ENCODE measurements at places on chromosomes 11 and 22.

GRCh38 chr11:88188251-88188931 lies 13.1 kb upstream of the RAB38 start:
- no peak for DNase-seq

DNA sequence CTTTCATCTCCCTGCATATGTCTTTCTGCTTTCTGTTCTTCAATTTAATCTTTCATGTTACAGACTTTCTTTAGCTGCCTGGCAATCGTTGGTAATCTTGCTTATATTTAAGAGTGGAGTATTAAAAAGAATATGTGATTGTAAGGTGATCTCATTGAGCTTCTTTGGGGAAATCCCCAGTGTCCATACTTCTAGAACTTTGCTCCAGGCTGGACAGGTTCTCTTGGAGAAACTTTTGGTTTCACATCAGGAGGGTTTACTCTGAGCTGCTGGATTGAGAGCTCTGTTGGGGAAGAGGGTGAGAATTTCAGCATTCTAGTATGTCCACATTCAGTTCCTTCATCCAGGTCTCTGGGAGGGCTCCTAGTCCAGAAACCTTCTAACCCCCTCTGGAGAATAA lies 16.1 kb downstream of the LRRC75B start:
- DNase-seq, result no peak

DNA sequence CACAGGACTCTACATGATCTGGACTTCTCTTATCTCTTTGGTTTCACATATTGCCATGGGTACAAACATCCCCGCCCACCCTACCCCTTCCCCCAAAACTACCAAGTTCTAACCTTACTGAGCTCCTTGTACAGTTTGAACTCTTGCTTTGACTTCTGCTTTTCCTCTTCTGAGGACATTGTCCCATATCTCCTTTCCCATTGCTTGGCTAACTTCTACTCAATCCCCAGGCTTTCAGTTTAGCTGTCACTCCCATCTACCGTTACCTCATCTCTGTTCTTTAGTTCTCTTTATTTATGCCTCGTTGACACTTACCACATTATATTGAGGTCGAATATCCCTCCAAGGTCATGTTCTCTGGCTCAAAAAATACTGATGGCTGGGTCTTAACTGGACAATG lies 393.5 kb upstream of the CADM1 start:
- DNase-seq, result no peak

DNA sequence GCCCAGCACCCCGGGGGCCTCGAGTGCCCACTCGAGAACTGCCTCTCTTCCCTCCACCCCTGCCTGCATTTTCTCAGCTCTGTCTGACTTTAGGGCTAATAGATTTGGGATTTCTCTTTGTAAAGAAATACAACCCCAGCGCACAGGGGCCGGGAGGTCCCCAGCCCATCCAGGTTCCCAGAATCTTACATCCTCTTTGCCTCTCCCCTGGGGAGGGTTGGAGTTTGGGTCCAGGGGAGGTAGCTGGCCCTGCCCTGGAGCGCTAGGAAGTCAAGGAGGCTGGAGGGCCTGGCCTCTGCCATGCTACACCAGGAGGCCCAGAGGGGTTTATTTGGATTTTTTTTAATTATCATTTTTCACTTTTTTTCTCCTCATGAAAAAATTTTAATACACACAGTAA lies 65.7 kb upstream of the LMO1 start:
- DNase-seq, result no peak

GRCh38 chr11:120626791-120627190 lies 115.2 kb downstream of the GRIK4 start:
- DNase-seq, result no peak

- DNase-seq, result no peak
Observed at GRCh38 chr11:121389651-121390050, 62.5 kb upstream of the SORL1 start.

DNA sequence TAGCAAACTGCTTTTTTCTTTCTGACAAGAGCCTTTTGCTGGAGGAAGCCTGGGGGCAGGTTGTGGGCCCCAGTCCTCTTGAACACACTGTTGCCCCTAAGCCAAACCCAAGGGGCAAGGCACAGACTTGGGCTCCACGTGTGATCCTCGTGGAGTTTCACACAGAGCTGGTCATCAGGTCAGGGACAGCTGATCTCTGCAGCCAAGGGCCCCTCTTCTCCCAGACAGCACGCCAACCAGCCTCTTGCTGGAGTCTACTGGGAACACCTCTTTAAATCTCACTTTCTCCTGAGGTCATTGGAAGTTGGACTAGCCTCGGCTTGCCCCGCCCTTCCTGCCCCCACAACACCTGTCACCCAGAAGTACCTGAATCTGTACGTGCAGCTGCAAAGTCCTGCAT lies 39.8 kb downstream of the C11orf58 start:
- no peak for DNase-seq

GRCh38 chr11:100192181-100192580 lies 494.9 kb upstream of the ARHGAP42 start:
- DNase-seq, result no peak

DNA sequence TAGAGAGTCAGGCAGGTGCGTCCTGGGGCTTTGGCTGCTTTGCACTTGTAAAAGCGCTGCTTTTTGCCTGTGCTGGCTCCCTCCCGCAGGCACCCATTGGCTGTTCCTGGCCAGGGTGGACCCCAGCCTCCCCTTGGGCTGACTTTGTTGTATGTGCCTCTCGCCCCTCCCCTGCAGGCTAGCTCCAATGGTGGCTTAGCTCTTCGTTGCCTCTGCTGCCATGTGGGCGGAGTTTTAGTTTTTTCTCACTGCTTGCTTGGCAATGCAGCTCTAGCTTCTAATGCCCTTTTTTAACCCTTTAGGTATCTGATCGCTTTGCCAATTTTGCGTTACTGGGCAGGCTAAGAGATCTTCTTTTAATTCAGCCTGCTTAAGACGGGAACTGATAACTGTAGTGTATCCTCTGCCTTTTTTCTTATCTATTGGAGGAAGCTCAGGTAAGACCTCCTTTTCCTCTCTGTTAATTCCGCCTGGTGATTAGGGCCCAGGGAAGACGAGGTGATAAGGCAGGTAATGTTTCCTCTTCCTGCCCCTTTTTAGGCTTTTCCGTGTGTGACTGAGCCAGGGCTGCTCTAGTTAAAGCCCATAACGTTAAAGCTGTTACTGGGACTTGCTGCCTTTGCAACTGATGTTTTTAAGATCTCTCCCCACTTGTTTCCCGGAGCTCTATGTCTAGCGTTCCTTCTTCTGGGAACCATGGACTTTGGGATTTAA lies 11.7 kb upstream of the GLYATL1 start:
- DNase-seq, result peak; percentile 3

- no peak for DNase-seq
Observed at GRCh38 chr22:47367107-47367690, 604.7 kb downstream of the TBC1D22A start.

DNA sequence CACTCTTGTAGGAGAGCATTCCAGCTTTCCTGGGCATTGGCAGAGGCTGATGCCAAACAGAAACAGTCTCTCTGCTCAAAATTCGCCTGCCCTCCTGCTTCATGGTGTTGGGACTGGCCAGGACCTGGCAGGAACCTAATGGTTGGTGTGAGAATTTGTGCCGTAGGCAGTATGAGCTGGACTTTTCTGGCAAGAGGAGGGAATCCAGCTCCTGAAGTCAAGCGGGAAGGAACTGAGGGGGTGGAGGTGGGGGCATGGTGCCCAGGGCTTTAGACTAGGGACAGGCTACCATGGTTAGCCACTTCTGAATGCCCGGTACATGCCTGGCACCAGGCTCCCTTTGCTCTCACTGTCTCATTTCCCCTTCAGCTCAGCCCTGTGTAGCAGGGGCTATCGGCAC lies 6.9 kb upstream of the TOMM22 start:
- DNase-seq, result no peak

DNA sequence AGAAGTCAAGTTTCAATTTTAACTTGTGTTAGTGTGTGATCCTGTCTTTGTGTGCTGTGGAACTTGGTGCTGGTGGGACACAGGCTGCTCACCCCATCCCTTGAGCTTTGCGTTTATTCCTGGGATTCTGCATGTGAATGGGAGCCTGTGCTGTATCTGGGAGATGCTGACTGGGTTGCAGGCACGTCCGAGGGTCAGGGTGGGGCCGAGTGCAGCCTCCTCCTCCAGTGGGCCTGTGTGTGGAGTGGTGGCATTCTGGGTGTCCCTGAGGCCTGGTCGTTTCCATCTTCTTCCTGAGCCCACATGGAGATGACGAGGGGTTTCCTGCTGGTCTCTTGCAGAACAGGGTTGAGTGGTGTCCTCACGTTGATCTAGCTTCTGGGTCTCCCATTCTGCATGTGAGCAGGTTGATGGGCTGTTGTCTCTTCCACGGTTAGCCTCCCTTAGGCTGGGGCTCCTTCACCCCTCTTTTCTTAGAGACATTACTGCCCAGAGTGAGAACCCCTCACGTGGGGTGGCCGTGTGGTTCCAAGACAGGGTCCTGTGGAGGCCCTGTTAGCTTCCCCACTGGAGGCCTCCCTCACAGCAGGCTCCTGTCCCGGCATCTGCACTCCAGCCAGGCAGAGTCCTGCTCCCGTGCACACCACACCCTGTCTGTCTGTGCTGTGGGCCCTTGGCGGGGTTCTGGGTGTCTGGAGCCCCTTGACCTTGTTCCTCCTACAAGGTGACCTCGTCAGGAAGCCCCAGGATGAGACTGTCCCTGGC lies 4.9 kb downstream of the PTDSS2 start:
- DNase-seq, result no peak

- peak; percentile 4 for DNase-seq
Observed at GRCh38 chr22:17366830-17367229, 2.4 kb upstream of the CECR2 start.

DNA sequence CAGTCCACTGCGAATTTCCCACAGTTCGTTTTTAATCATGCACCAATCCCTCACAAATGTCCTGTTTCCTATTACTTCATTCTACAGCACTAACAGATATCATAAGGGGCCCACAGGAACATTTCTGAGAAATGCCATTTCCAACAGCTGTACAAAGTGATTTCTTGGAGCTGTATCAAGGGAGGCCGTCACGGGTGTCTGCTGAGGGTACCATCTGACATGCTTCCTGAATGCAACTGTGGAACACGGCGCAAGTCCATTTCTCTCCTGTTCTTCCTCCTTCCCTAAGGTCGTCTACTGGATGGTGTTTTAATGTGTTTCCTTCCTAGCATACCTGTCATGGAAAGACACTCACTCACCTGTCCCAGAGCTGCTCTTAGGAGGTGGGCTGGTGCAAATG lies 320.7 kb downstream of the LARGE1 start:
- DNase-seq, result no peak

GRCh38 chr11:67286621-67287333 lies 2.3 kb upstream of the ANKRD13D start:
- no peak for DNase-seq

DNA sequence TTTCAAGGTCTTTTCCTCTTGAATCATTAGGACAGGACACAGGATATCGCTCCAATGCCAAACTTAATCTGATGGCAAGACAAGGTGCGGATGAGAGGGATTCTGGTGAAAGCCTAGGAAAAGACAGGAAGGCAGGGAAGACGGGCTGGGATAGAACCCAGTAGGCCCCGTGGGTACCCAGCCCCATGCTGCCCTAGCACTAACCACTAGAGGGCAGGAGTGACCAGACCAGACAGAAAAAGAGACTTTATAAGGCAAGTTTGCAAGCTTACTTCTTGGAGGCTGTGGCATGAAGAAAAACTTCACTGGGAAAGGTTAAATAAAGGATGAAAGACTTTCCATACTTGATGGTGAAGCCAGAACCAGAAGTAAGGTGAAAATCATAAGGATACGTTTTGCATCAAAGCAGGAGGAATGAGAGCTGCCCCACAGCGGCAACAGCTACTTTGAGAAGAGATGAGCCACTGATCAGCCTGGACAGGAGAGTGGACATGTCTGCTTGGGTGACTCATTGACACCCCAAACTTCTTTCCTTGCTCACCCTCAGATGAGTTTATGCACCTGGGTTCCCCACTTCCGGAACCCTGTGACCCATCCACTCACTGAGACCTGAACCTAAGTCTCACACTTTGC lies 39.8 kb downstream of the SYN3 start:
- peak; percentile 20 for DNase-seq

- peak; percentile 72 for DNase-seq
Observed at GRCh38 chr22:22810018-22810427, 77.6 kb upstream of the IGLL5 start.

DNA sequence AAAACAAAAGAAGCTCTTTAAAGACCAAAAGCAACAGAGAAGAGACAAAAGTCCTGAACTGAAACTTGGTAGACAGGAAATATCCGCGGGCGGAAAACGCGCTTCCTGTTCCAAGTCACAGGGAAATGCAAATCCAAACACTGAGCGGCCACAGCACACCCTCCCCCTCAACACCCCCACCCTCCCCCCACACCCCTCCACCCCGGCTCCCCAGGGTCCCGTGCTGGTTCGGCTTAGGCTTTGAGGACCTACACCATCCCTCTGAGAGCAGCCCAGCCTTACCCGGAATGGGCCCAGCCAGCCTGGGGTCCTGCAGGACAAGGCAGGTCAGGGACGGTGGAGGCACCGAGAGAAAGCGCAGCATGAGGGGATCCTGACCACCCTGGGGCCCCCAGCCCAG lies 160.4 kb downstream of the BRD1 start:
- DNase-seq, result peak; percentile 27

- no peak for DNase-seq
Observed at GRCh38 chr11:12441231-12441861, 64.0 kb downstream of the PARVA start.

- DNase-seq, result no peak
Observed at GRCh38 chr22:18044548-18045271, 20.3 kb upstream of the MICAL3 start.

DNA sequence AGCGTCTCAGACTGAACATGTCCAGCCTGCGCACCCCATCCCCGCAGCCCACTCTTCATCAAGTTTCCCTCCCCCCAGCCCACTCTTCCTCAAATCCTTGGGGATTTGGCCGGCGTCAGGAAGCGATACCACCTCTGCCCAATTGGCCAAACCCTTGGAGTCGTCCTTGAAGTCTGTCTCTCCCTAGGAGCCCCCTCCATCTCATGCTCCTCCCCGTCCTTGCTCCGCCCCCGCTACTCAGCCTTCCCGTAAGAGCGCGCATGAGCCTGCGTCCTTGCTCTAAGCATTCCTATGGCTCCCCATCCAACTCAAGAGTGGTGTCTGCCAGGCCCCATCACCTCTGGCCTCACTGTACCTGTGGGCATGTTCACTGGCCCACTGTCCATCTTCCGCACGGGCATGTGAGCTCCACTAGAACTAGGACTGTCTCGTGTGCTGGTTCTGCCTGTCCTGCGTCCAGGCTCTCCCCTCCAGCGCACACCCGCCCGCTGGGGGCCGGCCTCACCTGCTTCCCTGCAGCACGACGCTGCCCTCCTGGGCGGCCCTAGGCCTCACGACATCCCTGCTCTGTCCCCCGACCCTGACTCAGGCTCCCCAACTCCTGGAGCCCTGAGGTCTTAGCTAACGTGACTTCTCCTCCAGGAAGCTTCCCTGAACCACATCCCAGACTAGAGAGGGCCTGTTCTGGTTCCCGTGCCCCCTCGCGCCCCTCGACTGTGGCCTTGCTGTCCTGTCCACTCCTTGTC lies 30.5 kb upstream of the TTLL12 start:
- DNase-seq, result no peak

DNA sequence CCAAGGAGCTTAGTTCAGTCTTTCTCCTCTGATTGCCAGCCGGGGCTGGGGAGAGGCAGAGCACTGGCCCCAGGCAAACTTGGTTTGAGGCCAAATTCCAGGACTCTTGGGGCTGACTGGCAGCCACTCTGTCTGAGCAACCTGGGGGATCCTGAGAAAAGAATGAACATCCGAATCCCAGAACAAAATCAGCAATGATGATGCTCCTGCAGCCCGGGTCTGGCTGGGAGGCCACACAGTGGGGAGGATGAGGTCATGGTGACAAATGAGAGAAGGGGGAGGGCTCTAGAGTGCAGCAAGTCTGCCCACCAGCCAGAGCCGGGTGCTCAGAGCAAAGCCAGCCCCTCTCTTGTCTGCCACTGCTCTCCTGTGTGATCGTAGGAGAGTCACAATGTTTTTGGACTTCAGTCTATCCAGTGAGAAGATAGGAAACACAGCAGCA lies 71.8 kb upstream of the PAX6 start:
- no peak for DNase-seq

All from CD4-positive, alpha-beta T cell treated with Interleukin-17A for 1 hour (primary cell).